ENCODE measurements at places on chromosomes 1 and 21. TPM values are rescaled to one million over a fixed set of nuclear protein-coding genes. Genes with fewer than 3 reads are reported as not detected.

DNA sequence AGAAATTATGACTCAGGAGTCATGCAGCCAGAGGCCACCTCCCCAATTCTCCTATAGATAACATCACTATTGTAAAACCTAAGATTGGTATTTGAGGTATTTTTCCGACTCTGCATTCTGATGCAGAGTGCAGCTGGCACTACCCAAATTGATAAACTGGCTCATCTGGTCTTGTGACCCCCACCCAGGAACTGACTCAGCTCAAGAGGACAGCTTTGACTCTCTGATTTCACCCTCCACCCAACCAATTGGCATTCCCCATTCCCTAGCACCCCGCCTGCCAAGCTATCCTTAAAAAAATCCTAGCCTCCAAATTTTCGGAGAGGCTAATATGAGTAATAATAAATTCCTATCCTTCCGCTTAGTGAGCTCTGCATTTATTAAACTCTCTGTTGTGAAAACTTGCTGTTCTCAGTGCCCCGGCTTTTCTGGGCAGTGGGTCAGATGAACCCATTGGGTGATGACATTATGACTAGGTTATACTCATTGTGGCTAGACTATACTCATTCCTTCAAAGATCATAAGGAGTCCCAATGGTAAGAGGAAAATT, 39.4 kb upstream of the EPS15 start:
- DNase-seq: peak; percentile 42

The AK5 gene
- total RNA-seq: 9.9 TPM

GRCh38 chr1:27135541-27136235, 19.2 kb downstream of the SLC9A1 start:
- DNase-seq: no peak

DNA sequence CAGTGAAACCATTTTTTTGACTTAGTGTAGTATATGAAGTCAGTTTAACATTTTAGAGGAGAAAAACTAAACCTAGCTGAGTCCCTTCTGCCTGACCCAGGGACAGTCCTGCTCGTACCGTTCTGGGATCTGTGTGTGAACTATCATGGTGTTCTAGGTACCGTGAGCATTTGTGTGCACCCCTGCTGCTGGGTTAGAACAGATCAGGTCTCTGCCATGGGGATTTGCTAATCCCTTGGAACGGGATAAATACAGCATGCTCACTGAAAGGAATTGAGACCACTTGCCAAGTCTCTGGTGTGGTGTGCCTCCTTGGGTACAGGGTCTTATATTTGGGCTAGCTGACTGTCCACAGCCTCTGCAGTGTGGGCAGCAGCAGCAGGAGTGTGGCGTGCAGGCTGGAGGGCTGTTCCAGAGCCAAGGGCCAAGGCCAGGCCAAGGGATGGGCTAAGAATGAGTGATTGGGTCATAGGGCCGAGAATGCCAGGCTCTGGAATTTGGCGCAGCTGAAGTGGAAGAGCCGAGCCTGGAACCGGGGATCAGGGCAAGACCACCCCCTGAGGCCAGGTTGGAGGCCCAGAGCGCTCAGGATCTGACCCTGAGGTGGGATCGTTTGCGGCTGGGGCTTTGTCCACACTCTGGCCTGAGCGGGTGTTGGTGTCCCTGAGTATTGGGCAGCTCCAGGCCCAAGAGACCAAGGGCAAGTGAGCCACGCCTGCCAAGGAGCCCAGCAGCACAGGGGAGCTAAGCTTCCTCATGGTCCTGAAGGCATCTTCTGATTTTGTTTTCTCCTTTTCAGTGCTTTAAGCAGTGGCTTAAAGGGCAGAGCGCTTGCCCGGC, 66.3 kb downstream of the VPS26C start:
- no peak for DNase-seq

DNA sequence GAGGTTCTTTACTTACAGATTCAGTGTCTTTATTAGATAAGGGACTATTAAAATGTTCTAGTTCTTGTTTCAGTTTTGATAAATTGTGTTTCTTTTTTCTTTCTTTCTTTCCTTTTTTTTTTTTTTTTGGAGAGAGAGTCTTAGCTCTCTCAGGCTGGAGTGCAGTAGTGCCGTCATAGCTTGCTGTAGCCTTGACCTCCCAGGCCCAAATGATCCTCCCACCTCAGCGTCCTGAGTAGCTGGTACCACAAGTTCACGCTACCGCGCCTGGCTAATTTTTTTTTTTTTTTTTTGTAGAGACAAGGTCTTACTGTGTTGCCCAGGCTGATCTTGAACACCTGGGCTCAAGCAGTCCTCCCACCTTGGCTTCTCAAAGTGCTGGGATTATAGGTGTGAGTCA, 76.6 kb downstream of the TMEM200B start:
- DNase-seq: no peak

The L1TD1 gene
- 0.09 TPM for total RNA-seq

DNA sequence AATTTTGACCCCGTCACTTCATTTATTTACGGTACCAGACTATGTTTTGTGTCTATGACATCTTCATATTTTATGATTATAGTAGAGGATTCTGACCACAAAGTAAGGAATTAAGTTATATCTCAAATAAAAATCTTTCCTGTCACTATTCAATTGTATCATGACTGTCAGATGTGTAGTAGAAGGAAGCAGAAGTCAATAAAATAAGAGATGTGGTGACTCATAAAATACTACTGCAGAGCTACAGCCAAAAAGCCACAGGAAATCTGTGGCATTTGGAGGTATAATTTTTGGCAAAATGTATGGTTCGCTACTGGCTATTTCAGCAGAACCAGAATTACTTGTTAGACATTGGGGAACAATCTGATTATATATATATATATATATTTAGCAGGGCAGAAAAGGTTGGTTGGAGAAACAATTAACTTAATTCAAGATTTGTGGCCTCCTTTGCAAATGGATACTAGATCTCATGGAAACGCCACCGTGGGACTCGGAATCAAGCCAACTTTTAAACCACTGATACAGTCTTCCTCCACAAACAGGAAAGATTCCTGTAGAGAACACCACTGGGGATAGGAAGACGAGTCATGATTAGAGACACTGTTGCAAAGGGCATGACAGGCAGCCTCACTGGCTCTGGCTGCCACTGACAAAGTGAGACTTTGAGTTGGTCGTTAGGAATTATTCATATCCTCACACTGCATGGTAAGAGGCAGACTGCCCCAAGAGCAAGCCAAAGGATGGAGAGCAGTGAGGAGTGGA, 5.1 kb downstream of the FCRL2 start:
- no peak for DNase-seq

- no peak for DNase-seq
These were observed 50.7 kb downstream of the GALNT2 start for GRCh38 chr1:230117694-230118093.

DNA sequence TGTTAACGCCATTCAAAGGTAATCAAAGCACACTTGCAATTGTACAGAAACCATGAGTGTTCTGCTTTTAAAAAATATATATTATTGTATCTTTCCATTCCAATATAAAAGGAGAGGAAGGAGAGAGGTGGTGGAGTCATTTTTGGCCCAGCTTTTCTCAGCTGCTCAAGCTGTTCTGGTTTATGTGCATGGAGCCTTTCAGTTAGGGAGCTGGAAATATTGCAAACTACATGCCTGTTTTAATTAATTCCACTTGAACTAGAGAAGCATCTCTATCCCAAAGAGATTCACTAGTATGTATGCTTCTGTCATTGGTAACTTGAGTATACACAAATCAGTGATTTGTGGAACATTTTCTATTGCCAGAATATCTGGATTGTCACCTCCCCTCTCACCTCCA, 28.5 kb upstream of the C1orf105 start:
- no peak for DNase-seq

The CA6 gene
- not detected for total RNA-seq

DNA sequence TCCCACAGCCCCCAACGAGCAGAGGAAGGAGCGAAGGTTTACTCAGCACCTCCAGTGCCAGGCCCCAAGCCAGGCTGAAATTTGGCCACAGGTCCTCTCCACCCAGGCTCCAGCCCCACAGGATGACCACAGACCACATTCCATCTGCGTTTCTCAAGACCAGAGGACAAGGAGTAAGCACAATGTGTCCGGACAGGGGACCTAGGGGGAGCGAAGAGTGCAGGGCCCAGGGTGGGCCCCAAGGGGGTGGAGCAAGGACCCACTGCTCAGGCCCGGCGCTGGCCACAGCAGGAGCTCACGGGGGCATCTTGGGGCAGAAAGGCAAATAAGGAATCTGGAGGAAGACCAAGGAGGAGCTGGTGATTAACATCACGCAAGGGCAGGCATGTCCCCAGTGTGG, 100.5 kb downstream of the NPHP4 start:
- DNase-seq: no peak

DNA sequence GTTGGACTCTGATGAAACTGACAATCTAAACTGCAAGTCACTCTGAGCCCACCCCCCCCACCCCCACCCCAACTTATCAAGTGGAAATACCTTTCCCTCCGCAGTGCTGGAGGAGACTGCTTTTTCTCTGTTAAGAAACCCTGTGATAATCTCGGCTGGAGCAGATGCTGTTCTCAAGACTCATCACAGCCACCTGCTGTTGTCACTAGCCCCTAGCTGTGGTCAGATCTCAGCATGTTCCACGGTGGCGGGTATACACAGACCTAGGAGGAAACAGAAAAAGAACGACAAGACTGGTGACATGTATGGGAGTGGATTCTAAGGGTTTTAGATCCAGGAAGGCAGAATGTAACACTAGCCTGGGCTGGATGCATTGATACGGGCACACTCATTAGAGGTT, 2.3 kb downstream of the ACTL8 start:
- DNase-seq: no peak

DNA sequence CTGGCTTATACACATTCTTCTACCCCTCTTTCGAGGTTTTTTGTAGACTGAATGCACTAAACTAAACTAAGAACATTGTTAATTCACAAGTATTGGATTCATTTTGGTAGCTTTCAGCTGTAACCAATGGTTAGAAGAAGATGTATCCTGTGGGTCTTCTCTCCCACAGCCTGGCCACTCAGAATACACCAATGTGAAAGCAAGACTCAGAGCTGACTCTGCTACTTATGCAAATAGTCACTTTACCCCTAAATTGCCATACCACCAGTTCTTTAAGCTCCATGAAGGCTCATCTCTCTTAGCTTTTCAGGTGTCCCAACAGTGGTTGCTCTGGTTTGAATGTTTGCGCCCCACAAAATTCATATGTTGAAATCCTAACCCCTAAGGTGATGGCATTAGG, 60.1 kb downstream of the RGS13 start:
- DNase-seq: no peak

DNA sequence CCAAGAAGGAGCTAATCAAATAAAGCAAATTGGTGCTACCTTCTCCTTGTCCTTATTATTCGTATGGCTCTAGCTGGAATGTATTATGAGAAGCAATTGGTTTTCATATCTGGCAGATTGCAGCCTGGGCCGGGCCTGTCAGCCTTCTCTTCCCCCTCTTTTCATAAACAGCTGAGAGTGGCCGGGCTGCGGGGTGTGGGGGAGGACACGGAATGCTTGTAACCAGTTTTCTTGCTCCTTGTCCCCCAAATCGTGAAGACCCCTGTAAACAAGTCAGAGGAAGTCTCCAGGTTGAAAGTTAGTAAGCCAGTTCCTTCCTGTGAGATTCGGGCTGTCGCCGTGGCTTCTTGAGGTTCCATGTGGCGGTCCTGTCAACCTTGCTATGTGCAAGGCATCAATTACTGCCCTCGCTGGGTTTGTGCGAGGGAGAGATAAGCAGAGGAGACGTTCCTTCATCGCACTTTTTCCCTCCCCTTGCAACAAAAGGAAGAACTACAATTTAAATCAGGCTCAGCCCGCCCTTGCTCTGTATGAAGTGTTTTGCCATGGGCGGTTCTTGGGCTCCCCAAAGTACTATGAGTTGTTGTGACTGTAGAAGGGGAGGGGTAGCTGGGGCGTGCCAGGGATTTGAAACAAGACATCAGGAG, 450.7 kb downstream of the CAMTA1 start:
- no peak for DNase-seq

GRCh38 chr1:63864224-63864641, 90.4 kb downstream of the ROR1 start:
- DNase-seq: no peak

The PRDM2 gene
- 46.7 TPM for total RNA-seq

DNA sequence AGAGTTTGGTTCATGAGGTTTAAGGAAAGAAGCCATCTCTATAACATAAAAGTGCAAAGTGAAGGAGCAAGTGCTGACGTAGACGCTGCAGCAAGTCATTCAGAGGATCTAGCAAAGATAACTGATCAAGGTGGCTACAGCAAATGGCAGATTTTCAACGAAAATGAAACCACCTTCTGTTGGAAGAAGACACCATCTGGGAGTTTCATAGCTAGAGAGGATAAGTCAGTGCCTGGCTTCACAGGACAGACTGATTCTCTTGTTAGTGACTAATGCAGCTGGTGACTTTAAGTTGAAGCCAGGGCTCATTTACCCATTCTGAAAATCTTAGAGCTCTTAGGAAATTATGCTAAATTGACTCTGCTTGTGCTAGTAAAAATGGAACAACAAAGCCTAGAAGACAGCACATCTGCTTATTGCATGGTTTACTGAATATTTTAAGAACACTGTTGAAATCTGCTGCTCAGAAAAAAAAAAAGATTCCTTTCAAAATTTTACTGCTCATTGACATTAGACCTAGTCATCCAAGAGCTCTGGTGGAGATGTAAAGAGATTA, 10.5 kb downstream of the MAEL start:
- DNase-seq: no peak

The ARHGAP30 gene
- 165 TPM for total RNA-seq

- DNase-seq: no peak
These were observed 186.8 kb upstream of the EDN2 start for GRCh38 chr1:41671116-41671755.

GRCh38 chr1:26582836-26583460, 53.4 kb downstream of the RPS6KA1 start:
- DNase-seq: peak; percentile 93

DNA sequence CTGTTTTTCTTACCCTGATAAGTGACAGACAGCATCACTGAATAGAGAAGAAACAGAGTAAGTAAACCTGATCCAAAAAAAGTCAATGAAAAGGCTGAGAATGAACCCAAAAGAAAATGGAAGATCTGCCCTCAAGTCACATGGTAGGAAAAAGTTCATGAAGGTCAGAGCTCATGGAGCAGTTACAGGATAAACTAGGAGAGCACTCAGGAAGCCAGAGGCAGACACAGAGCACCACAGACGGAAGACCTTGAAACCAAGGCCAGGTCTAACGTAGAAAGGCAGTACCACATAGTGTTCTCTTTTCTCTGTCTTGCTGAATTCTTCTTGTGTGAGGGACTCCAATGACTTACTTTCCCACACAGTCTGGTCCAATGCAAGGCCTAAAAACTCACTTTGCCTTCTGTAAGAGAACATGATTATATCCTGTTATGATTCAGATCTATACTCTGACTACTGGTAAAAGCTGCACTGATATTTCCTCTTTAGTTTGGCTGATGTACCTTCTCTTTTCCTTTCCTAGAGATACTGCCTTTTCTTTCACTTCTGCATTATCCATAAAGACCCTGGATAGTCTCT, 40.8 kb downstream of the RTCA start:
- peak; percentile 12 for DNase-seq

Data from activated CD4-positive, alpha-beta T cell treated with anti-CD3 and anti-CD28 coated beads for 36 hours (primary cell).